ENCODE measurements at places on chromosomes 6 and 20.

GRCh38 chr20:21315138-21315537 lies 12.0 kb downstream of the XRN2 start:
- no peak for DNase-seq

DNA sequence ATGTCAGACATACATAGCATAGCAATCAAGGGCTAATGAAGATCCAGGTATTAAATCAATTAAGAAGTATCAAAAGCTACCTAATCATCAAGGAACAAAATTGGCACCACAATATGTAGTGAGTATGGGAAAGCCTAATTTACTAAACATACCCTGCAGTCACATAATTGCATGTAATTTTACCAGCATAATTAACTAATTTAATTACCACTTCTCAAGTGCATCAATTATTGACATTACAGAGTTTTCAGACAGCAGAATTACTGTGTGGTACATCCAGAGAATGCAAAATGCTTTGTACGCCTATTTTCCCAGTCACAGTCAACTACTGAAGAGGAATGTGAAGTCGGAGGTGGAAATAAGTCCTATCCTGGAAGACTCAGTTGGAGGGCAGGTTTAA lies 279.0 kb upstream of the ID4 start:
- no peak for DNase-seq

DNA sequence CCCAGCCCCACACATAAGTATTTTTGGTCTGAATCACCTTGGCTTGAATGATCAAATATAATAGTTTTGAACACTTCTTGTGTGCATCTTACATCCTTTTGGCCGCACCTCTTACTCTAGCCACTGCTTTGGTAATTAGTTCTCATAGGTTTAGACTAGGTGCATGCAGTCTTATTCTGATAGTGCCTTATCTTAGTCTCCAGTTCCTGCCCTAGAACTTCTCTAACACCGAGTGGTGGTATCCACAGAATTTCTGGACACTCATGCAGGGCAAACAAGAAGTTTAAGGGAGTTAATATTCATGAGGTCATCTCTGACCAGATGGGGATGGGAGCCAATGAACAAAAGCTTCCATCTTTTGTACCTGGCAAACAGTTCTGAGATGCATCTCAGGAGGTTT lies 77.5 kb upstream of the AKIRIN2 start:
- no peak for DNase-seq

DNA sequence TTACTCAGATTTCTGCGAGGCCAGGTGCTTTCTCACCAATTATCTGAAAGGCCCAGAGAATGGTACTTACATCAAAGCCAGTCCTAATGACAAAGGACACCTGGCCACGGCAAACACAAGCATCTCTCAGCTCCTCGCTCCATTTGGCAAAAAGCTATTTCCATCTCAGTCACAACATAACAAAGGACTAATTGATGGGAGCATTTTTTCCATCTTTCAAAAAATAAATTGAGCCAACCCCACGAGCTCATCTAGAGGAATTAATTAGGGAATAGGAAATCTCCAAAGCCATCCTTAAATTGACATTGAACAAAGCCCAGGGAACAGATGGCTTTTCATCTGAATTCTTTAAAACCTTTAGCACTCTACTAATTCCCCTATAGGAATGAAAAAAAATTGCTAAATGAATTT lies 236.7 kb downstream of the HAO1 start:
- no peak for DNase-seq

Measured in activated CD8-positive, alpha-beta memory T cell treated with anti-CD3 and anti-CD28 coated beads for 48 hours (primary cell).